ENCODE measurements at places on chromosomes 12 and 14.

DNA sequence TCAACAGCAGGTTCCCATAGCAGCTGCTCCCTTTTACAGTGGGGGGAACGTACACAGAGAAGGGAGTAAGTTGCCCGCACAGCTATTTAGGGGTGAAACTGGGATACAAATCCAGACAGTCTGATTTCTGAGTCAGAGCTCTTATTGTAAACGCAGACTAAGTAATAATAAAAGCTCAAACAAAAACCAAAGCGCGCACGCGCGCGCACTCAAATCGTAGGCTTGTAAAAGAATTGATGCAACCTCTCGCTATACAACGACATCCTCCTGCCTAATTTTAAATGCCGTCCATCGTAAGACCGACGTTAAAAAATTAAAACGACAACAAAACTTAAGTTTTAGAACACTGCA lies 747 bp upstream of the DACT1 start:
- DNase-seq, result no peak

- no peak for DNase-seq
These were observed 7.2 kb downstream of the CD9 start for GRCh38 chr12:6207259-6207925.

DNA sequence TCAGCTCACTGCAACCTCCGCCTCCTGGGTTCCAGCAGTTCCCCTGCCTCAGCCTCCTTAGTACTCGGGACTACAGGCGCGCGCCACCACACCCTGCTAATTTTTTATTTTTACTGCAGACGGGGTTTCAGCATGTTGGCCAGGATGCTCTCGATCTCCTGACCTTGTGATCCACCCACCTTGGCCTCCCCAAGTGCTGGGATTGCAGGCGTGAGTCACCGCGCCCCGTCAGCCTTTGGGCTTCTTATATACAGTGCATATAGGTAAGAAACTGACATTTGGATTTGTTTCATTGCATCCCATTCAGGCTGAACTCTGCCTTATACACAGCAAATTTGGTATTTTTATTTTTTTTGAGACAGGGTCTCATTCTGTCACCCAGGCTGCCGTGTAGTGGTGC lies 176.8 kb downstream of the ERC1 start:
- no peak for DNase-seq

DNA sequence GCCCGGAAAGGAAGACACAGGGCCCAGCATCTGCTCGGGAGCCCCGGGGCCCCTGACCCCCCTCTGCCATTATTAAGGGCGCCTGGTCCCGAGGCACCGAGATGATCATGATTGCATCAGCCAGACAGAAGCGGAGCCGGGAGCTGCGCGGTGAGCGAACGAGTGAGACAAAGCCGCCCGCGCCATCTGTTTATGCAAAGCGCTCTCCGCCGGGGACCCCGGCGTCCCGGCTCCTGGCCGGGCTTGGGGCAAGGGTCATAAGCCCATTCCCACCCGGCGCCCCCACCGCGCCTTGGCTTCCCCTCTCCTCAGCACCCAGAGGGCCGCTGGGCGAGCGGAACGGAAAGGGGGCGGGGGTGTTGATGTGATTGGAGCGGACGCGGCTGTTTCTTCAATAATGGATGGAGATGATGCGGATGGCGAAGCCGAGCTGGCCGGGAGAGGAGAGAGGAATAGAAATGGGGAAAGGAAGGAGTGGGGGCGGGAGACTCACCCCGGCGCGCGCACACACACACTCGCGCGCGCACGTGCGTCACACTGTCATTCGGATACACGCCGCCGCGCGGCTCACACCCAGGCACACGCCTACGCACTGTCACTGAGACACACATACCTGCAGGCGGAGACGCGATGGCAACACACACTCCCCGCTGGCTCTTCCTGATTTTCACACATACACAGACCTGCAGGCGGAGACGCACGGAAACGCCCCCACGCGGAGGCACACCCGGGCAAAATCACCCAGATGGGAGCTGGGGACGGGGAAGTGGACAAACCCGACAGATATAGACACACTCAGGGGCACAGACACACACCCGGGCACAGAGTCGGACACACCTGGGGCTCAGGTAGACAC lies 10.7 kb downstream of the STAC3 start:
- DNase-seq, result peak; percentile 66

DNA sequence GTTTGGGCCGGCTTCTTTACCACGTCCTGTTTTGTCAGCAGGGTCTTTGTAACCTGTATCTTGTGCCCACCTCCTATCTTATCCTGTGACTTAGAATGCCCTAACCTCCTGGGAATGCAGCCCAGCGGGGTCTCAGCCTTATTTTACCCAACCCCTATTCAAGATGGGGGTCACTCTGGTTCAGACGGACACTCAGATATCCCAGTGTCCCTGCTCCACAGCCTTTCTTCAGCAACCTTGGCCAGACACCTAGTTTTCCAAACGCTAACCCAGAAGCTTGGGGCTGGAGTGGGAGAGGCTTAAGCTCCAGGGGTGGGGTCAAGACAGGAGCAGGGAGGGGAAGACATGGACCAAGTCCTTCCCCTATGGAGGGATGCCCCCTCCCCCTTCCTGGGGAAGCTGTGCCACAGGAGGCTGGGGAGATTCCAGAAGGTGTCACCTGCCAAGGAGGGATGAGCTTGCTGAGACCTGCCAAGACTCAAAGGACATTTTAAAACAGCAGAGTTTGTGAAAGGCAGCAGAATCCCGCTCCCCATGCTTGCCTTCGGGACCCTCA lies 62.2 kb downstream of the RIN3 start:
- no peak for DNase-seq

GRCh38 chr12:57093415-57094207 lies 4.7 kb downstream of the NAB2 start:
- DNase-seq, result peak; percentile 49

- DNase-seq, result no peak
These were observed 398.6 kb upstream of the FLRT2 start for GRCh38 chr14:85131226-85131922.

GRCh38 chr12:54134850-54135249 lies 53.9 kb downstream of the SMUG1 start:
- DNase-seq, result no peak
